ENCODE measurements at places on chromosomes 1 and 21. TPM values are rescaled to one million over a fixed set of nuclear protein-coding genes. Genes with fewer than 3 reads are reported as not detected.

- H3K27me3 ChIP-seq = no peaks in the 10 kb centered on the region
- no peak for DNase-seq
- H3K36me3 ChIP-seq = no peaks in the 10 kb centered on the region
- no peak overlapping the region for H3K27ac ChIP-seq
These were observed 4.2 kb downstream of the PLA2G5 start for GRCh38 chr1:20074055-20074724.

- no peaks in the 10 kb centered on the region for H3K27me3 ChIP-seq
- no peaks in the 10 kb centered on the region for H3K36me3 ChIP-seq
- H3K4me3 ChIP-seq = no peak overlapping the region
- H3K4me1 ChIP-seq = no peaks in the 10 kb centered on the region
- no peak overlapping the region for H3K27ac ChIP-seq
These were observed 285.2 kb downstream of the PTPRC start for GRCh38 chr1:198923993-198924392.

- no peaks in the 10 kb centered on the region for H3K4me1 ChIP-seq
- H3K36me3 ChIP-seq = no peaks in the 10 kb centered on the region
- no peak overlapping the region for H3K27ac ChIP-seq
- no peak overlapping the region for H3K4me3 ChIP-seq
- no peaks in the 10 kb centered on the region for H3K27me3 ChIP-seq
These were observed 39.0 kb downstream of the LRP8 start for GRCh38 chr1:53288790-53289429.

DNA sequence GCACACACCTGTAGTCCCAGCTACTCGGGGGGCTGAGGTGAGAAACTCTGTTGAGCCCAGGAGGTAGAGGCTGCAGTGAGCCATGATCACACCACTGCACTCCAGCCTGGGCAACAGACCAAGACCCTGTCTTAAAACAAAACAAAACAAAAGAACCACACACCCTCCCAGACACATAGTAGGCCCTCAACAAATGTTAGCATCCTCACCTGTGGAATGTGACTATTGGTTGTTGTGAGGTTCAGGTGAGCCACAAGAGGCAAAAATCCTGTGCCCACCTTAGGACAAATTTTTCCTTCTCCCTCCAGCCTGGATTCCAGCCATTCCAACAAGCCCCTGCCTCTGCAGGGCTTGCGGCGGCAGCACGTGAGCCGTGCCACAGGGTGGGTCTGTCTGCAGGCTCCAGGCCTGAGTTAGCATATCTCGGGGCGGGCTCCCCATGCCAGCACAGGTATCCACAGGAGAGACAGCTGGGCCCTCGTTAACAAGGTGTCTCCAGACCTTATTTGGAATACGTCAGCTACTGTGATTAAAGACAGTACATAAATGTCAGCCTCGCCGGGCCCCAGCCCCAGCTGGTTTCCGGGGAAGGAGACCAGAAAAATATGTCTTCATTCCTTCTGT lies 17.4 kb downstream of the C1QB start:
- H3K27ac ChIP-seq = no peak overlapping the region
- H3K4me1 ChIP-seq = no peaks in the 10 kb centered on the region
- no peak for DNase-seq
- no peak overlapping the region for H3K4me3 ChIP-seq

IGSF3 gene
- polyA plus RNA-seq = 44.8 TPM

OR10J1 gene
- not detected for polyA plus RNA-seq

CFAP141 gene
- not detected for polyA plus RNA-seq

All from small intestine (tissue), 16 donors.